Mesenchymal stem cell (in vitro differentiated cells and primary cell): ENCODE measurements at places on chromosomes 11 and 22.
A peak's percentile ranks its signal among the peaks of the same experiment; 100 is the strongest.

GRCh38 chr11:77126861-77127234, 1.2 kb upstream of the MYO7A start:
- no peak for DNase-seq

DNA sequence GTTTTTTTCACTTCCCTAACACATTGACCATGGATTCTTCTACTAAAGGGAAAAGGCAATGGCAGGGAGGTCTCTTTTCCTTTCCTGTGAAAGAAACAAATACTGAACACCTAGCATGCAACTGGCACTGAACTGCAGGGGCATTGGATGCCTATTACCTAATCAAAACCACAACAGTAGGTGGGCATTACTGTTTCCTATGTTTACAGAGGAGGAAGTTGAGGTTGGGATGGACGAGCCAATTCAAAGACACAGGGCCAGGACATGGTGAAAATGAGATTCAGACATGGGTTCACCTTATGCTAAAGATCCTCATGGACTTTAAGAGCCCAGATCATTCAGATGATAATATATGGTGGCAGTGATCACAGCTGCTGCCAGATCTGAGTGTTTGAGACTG, 407.0 kb downstream of the MIAT start:
- DNase-seq: no peak

DNA sequence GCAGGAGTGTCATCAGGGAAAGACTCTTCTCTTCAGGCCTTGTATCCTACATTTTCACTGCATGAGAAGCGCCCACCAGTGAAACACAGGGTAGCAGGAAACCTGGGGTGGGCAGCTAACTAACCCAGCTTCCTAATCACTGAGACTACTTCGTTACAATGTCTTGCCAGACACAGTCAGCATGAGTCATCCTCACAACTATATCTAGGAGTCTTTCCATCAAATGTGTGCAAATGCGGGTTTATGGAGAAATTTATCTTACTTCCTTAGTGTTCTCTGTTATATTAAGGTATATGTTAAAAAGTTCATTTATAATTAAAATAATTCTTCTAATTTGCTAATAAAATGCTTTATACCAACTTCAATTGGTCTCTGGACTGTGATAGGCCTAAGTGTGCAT, 79.9 kb upstream of the RAB1B start:
- peak; percentile 72 for DNase-seq

DNA sequence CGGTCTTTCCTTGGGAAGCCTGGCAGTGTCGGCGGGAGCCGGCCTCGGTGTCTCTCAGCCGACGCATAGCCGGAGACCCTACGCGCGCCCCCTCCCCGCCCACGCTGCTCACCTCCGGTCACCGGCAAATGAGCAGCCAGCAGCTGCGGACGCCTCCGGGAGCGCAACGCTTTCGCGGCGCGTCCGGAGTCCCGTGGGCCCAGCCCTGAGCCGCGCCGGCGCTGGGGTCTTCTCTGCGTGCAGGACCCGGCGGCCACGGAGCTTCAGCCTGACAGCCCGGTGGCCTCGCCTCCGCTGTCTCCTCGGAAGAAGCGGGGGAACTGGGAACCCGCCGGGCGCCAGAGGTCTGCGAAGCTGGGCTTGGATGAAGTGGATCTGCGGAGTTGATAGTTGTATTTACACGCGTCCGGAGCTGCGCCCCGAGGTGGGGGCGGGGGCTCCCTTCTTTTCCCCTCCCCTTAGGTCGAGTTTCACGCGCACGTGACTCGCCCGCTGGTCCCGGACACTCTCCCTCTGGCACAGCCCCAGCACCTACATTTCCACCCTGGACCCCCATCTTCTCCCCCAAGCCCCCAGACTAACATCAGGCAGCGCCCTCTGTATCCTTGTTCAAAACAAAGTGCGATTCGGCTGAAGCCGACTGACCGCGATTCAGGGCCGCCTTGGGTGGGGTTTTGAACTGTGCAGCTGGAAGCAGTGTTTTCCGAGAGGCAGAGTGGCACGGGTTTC, at the start of gene SLC43A1:
Gene SLC43A1, minus strand, starts transcription at position 371 of the 729 bp plus-strand sequence. CDS start 1,591 bp downstream, outside the sequence.
- peak; percentile 65 for DNase-seq

- no peak for DNase-seq
These were observed 11.8 kb upstream of the CD5 start for GRCh38 chr11:61090521-61090920.

DNA sequence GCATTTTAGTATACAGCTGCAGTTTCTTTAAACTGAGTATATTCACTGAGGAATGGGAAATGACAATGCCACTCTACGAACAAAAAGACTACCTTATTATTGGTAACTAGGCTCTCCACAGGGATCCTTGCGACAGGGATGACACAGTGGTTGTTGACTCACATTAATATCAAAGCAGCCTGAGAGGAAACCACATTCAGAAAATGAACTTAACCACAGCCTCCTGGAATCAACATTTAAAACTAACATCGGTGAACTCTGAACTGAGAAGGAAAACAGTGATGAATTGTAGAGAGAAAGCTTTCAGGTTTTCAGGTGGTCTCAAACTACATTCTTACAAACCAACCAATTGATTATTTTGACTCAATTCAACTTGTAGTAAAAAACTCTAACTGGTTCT, 90.3 kb upstream of the MTMR2 start:
- DNase-seq: peak; percentile 87

DNA sequence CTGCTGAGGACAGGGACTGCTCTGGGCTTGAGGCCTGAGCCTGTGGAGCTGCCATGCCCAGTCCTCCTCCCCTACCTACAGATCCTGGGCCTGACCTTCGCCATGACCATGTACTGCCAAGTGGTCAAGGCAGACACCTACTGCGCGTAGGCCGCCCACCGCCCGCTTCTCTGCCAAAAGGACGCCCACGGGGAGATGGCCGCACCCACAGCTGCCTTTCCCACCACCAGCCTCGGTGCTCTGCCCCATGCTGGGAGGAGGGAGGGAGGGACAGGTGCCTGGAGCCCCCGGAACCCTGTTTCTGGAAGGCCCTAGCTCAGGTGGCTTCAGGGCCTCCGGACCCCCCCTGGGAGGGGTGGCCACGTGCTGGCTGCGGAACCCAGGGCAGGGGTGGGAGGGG, 23.8 kb downstream of the TSPAN4 start:
- no peak for DNase-seq

DNA sequence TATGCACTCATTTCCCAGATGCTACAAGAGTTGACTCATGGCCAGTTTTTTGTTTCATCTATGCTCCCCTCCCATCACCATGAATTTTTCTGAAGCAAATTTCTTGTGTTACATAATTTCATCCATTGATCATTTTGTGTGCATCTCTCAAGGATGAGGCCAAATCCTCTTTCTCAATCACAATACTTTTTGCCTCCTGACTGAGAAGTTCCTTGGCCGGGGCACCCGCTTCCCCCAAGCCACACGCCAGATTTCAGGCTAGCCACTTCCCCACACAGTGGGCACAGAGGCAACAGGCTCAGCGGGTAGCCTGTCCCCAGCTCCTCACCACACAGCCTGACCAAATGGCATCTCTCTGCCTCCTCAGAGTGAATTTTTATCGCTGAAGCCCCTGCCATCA, 9.8 kb upstream of the DSCAML1 start:
- no peak for DNase-seq

- no peak for DNase-seq
These were observed 35.8 kb downstream of the BTG4 start for GRCh38 chr11:111476366-111476765.

GRCh38 chr22:47884200-47884599, 1121.8 kb downstream of the TBC1D22A start:
- no peak for DNase-seq

GRCh38 chr11:68942751-68943271, 38.0 kb downstream of the MRGPRD start:
- DNase-seq: no peak

- DNase-seq: peak; percentile 76
These were observed 36.1 kb upstream of the ADSL start for GRCh38 chr22:40310081-40310767.

DNA sequence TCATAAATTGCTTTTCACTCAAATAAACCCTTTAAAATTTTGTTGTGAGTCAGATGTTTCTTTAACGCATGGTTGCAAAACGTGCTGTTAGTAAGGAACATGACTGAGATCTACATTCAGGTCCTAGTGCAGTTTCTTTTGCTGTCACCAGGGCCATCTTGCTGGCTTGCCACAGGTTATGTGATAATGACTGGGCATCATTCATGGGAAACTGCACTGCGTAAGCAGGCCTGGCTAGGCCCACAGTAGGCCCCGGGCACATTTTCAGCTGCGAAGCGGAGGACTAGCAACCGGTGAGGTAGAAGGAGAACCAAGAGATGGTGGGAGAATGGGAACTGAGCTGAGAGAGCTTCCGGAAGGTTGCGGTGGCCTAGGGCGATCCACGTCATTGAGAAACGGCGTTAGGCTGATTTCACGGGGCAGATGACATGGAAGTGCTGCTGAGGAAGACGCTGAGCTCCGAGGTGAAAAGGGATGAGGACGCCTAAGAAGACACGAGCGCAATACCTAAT, 3.2 kb upstream of the KLHDC7B start:
- DNase-seq: no peak

DNA sequence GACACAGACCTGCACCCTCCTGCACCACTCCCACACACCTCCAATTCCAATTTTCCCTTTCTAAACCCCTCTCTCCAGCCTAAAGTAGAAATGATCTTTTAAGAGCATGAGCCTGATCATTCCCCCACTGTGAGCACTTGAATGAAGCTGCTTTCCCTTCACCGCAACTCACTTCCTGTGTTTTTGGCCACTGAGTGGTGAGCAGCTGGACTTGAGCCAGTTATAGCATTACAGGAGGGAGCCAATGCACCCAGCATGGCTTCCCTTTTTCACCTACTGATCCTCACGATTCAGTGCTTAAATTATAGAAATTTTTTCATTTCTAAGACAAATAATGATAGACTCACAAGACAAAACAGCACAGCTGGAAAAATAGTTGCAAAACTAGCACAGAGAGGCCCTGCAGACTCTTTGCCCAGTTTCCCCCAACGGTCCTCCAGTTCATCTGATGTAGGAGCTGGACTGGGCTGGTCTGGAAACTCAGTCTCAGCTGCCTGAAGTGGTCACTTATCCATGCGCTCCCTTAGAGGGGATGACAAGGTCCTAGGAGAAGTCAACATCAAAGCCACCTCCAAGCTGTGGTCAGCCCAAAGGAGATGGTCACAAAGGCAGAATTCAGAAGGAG, 9.7 kb upstream of the APOL4 start:
- DNase-seq: peak; percentile 47

- DNase-seq: no peak
These were observed 29.3 kb downstream of the RPL3 start for GRCh38 chr22:39289975-39290720.

GRCh38 chr11:3613998-3614741, 27.6 kb downstream of the ART5 start:
- no peak for DNase-seq

DNA sequence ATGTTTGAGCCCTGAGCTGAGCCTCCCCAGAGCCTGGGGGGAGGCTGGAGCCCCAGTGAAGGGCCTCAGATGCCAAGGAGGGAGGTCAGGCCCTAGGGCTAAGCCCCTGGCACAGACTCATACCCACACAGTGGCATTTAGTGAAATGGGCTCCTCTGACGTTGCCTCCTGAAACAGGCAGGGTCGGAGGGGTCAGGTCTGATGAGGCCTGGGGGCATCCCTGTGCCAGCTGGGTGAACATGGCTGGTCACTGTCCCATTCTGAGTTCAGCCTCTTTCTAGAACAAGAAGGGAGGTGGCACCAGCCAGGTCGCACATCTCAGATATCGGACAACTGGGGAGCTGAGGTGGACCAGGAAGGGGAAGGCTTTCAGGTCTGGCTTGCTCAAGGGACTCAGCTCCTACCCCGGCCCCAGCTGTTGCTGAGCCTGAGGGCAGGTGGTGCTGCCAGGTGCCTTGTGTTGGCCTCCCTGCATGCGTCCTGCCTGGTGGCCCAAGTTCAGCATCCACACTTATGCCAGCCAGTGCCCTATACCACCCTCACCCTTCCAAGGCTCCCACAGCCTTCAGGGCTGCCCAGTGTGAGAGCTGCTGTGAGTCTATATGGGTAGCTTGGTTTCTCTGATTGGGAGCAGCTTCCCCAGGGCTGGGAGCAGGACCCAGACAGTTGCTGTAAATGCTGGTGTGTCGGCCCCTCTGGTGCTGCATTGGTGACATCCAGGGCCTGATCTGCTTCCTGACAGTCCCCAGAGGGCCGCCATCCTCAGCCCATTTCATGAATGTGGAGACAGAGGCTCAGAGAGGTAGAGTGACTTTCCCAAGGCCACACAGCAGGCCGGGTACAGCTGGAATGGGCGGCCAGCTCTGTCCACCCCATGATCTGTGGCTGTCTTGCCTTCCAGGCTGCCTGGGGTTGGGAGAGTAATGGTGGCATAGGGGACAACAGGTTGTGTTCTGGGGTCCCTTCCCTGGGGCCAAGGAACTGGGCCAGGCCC, 32.8 kb upstream of the PPARA start:
- no peak for DNase-seq

- DNase-seq: no peak
These were observed 10.3 kb upstream of the CDON start for GRCh38 chr11:126072801-126073594.

DNA sequence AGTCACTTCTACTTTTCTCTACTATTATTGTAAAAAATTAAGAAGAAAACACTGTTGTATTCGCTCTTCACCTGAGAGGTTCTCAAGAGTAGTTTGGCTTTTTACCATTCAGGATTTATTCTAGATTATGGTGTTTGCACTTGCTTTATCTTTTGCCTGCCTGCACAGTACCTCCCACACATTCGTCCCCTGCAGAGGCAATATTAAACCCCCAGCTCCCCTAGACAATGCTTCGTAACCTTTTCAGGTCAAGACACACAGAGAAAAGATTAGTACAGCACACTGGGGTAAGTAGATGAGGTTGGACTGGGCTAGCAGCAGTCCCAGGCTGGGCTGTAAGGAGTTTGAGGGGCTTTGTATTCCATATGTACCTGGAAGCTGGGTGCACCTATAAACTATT, 62.4 kb downstream of the TNRC6B start:
- no peak for DNase-seq

DNA sequence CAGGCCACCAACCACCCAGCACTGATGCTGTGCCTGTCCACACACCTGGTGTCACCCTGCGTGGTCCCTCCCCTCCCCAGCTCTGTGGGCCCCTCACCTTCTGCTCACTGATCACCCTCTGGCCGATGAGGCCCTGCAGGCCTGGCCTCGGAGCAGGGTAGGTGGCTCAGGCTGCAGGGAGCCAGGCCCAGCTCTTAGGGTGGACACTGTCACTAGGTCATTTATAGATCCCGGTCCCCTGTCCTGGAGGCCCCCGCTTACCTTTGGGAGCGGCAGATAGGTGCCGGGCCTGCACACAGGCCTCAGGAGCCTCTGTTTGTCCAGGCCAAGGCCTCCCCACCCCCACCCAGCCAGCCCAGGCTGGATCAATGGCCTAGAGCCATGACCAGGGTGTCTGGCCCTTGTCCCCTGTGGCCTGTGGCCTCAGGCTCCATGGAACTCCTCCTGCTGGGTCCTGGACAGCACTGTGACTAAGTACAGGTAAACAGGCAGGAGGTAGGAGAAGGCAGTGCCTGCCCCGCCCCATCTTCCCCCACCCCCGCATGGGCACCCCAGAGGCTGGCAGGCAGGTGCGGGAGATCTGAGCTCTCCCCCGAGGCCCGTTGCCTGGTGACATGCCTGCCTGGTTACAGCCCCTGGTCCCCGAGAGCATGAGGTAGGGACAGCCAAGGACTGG, at the start of gene TMPRSS6:
Gene TMPRSS6, minus strand, starts transcription at position 472 of the 676 bp plus-strand sequence. CDS start 6,296 bp downstream, outside the sequence.
- DNase-seq: no peak
